Thyroid gland (tissue), 4 donors: ENCODE measurements at places on chromosomes 1 and 21.

DNA sequence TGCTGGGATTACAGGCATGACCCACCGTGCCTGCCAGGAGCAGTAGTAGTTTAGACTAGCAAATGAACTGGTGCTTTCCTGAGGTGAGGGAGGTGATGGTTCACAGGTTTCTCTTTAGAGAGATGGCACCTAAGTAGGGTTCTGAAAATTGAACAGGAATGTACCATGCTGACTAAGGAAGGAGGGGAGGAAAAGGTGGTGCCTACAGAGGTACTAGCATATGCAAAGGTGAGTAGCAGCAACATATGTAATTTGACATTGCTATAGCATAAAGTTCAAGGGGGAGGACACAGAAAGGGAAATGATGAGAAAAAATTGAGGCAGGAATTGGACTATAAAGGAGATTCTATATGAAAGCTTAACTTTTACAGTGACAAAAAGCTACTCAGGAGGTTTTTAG, 65.9 kb upstream of the RBM34 start:
- H3K27ac ChIP-seq = no peak overlapping the region
- no peaks in the 10 kb centered on the region for H3K4me1 ChIP-seq
- no peaks in the 10 kb centered on the region for H3K27me3 ChIP-seq
- peaks cover 24% of the 10 kb centered on the region for H3K36me3 ChIP-seq
- no peak for DNase-seq

- H3K36me3 ChIP-seq = peaks cover under 1% of the 10 kb centered on the region
- no peaks in the 10 kb centered on the region for H3K27me3 ChIP-seq
- H3K27ac ChIP-seq = no peak overlapping the region
- peaks cover 13% of the 10 kb centered on the region for H3K4me1 ChIP-seq
- DNase-seq = no peak
- peak overlapping the region; percentile 84 for H3K4me3 ChIP-seq
These were observed 1.1 kb downstream of the TOR3A start for GRCh38 chr1:179082999-179083335.

- H3K27ac ChIP-seq = no peak overlapping the region
- H3K4me1 ChIP-seq = peaks cover 8% of the 10 kb centered on the region
- H3K4me3 ChIP-seq = no peak overlapping the region
- no peaks in the 10 kb centered on the region for H3K27me3 ChIP-seq
These were observed 56.1 kb downstream of the HIVEP3 start for GRCh38 chr1:41862384-41863221.

DNA sequence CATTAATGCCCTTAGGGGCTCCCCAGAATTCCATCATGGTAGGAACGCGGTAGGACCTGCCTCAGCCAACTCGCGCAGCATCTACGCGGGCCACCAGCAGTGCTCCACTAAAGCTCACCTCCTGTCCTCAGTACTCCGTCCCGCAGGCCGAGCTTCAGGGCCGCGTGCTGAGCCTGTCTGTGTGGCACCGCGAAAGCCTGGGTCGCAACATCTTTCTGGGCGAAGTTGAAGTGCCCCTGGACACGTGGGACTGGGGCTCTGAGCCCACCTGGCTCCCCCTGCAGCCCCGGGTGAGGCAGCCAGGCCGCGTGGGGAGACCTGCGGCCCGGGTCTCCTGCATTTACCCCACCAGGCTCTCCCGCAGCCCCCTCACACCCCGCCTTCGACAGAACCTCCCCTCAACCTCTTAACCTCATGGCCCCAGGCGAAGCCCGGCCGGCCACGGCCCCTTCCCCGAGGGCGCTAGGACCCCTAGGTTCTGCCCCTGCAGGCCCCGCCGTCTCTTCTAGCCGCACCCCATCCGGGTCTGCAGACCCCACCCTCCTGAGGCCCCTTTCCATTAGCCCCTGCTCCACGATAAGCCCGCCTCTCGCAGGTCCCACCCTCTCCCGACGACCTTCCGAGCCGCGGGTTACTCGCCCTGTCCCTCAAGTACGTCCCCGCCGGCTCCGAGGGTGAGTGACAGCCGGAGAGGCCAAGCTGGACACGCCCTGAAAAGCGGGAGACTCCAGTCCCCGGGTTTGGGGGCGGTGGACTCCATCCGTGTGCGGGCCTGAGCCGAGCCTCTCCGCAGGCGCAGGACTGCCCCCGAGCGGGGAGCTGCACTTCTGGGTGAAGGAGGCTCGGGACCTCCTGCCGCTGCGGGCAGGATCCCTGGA, 9.1 kb downstream of the SYTL1 start:
- peaks cover 3% of the 10 kb centered on the region for H3K36me3 ChIP-seq
- H3K27me3 ChIP-seq = no peaks in the 10 kb centered on the region
- peak; percentile 65 for DNase-seq

GRCh38 chr1:231936983-231937775, 310.6 kb downstream of the DISC1 start:
- no peak overlapping the region for H3K4me3 ChIP-seq
- H3K4me1 ChIP-seq = peaks cover 9% of the 10 kb centered on the region
- H3K27ac ChIP-seq = no peak overlapping the region
- no peaks in the 10 kb centered on the region for H3K27me3 ChIP-seq
- peak; percentile 34 for DNase-seq
- no peaks in the 10 kb centered on the region for H3K36me3 ChIP-seq
